Stomach (tissue), 19 donors: ENCODE measurements at places on chromosomes 7 and 10. TPM values are rescaled to one million over a fixed set of nuclear protein-coding genes. Genes with fewer than 3 reads are reported as not detected.
A peak's percentile ranks its signal among the peaks of the same experiment; 100 is the strongest.

Gene MSANTD7
- under 0.01 TPM for total RNA-seq

DNA sequence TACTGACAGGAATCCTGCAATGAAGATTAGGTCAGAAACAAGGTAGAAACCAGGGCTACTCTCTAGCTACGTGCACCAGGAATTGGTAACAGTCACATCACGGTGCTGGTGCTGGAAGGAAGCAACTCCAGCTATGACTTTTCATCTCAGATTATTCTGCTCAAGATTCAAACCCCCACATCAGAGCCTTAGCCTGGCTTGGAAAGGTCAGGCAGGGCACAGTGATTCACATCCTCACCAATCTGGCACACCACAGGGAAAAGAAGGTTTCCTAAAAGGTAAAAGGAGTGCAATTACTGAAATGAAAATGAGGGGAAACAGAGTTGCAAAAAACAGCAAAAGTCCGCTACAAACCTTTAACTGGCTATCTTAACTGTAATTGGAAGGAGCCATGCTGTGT lies 240.2 kb upstream of the NPSR1 start:
- no peak for DNase-seq
- H3K27ac ChIP-seq: no peak overlapping the region
- no peak overlapping the region for H3K4me3 ChIP-seq
- H3K4me1 ChIP-seq: no peaks in the 10 kb centered on the region
- no peaks in the 10 kb centered on the region for H3K36me3 ChIP-seq

Gene FAM241B
- not detected for total RNA-seq

DNA sequence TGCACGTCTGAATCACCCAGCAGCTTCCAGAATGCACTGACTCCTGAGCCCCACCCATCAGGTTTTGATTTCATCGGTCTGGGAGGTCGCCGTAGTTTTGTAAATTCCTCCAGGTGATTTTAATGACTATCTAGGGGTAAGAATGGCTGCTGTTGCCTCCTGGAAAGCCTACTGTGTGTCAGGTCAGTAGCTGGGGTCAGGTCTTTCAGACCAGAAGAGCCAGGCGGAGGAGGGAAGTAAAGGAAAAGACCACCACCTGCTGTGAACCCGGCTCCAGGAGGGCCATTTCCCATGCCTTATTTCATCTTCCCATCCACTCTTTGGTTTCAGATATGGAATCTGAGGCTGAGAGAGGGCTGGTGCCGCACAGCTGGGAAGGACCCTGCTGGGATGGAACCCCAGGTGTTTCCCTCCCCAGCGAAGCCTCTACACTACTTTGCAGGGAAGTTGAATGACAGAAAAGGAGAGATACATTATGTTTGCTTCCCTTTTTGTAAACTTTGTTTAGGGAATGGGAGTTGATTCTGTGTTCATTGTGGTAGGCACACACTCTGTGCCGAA lies 19.8 kb downstream of the ADAMTS14 start:
- DNase-seq: no peak
- no peak overlapping the region for H3K27ac ChIP-seq
- no peaks in the 10 kb centered on the region for H3K36me3 ChIP-seq

Gene OR6B1
- total RNA-seq: not detected

DNA sequence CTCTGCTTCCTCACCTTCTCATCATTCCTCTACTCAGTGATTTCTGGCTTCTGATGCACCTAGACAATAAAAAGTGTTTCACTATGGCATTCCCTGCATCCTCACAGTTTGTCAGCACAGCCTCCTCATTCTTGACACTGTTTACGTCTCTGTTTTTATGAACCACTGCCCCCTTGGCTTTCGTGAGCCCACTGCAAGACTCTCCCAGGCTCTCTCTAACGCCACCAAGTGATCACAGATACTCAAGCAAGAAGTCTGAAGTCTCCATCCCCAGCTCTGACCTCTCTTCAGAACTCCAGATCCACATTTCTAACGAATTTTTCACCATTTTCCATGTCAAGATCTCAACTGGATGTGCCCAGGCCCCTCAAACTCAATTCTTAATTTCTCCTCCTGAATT lies 8.9 kb downstream of the SLC16A9 start:
- no peaks in the 10 kb centered on the region for H3K27me3 ChIP-seq
- no peak overlapping the region for H3K27ac ChIP-seq
- H3K36me3 ChIP-seq: no peaks in the 10 kb centered on the region
- DNase-seq: no peak

DNA sequence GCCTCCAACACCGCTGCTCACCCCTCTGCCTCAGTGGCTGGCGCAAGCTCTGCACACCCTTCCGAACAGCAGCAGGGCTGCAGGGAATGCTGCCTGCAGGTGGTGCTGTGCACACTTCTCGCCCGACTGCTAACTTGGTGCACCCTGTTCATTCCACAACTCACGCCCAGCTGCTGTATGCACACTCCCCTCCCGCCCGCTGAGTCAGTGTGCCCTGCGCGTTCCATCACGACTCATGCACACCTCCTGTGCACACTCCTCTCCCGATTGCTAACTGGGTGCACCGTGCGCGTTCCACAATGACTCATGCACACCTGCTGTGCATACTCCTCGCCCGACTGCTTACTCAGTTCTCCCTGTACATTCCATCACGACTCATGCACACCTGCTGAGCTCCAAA lies 21.5 kb downstream of the ADARB2 start:
- H3K27me3 ChIP-seq: no peaks in the 10 kb centered on the region
- no peak overlapping the region for H3K27ac ChIP-seq
- H3K36me3 ChIP-seq: no peaks in the 10 kb centered on the region
- no peaks in the 10 kb centered on the region for H3K4me1 ChIP-seq
- peak; percentile 38 for DNase-seq

DNA sequence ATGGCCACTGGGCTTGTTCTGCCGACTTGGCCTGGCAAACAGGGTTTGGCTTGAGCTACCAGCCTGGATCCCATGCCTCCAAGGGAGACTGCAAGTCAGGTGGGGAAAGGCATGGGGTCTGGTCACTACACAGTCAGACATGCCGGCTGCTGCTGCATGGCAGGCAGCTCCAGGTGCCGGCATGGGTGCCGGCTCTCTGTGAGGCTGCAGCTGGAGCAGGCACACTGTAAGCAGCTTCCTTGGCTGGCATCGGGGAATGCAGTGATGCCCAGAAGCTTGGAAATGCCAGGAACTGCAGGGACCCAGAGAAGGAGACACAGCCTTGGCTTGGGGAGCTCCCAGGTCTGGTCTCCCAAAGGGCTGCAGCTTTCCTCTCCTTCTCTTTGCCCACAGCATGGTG lies 305.5 kb upstream of the NRG3 start:
- H3K36me3 ChIP-seq: no peaks in the 10 kb centered on the region
- H3K27me3 ChIP-seq: no peaks in the 10 kb centered on the region
- DNase-seq: no peak
- no peak overlapping the region for H3K27ac ChIP-seq
- no peaks in the 10 kb centered on the region for H3K4me1 ChIP-seq
- H3K4me3 ChIP-seq: no peak overlapping the region

Gene TBC1D12
- total RNA-seq: 12.8 TPM

DNA sequence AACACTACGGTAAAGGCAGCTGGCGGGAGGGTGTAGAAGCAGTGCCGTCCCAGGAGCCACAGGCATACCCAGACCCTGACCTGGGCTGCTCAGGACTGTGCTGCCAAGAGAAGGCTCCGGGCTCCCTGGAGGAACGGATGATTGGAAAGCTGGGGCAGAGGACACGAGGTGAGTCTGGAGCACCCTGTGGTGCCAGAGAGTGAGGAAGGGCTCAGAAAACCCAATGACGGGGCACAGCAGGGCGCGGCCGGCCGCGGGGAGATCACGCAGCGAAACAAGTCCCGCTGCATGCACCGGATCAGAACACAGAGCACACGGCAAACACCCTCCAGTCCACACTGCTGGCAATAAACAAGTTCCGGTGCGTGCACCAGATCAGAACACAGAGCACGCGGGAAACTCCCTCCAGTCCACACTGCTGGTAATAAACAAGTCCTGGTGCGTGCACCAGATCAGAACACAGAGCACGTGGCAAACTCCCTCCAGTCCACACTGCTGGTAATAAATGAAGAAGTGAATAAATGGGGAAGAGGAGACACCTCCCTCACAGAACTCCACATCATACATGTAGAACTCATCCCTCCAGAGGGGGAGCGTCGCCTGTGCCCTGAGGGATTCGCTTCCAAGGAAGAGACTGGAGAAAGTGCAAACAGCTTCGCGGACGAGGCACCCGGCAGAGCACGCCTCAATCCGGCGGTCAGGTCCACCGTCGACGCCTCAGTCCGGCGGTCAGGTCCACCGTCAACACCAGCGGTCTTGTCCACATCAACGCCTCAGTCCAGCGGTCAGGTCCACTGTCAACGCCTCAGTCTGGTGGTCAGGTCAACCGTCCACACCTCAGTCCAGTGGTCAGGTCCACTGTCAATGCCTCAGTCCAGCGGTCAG lies 265.0 kb downstream of the MAD1L1 start:
- H3K36me3 ChIP-seq: peaks cover 10% of the 10 kb centered on the region
- no peaks in the 10 kb centered on the region for H3K4me1 ChIP-seq
- H3K4me3 ChIP-seq: no peak overlapping the region
- H3K27me3 ChIP-seq: no peaks in the 10 kb centered on the region

- H3K36me3 ChIP-seq: no peaks in the 10 kb centered on the region
- H3K4me1 ChIP-seq: no peaks in the 10 kb centered on the region
- no peak for DNase-seq
These were observed 53.9 kb upstream of the CREB5 start for GRCh38 chr7:28358423-28358868.

GRCh38 chr10:122733443-122733842 lies 33.8 kb upstream of the C10orf120 start:
- H3K4me3 ChIP-seq: no peak overlapping the region
- no peaks in the 10 kb centered on the region for H3K27me3 ChIP-seq
- no peak for DNase-seq
- H3K4me1 ChIP-seq: no peaks in the 10 kb centered on the region
- H3K36me3 ChIP-seq: no peaks in the 10 kb centered on the region

GRCh38 chr7:117597755-117598154 lies 117.9 kb downstream of the CFTR start:
- H3K27ac ChIP-seq: no peak overlapping the region
- peaks cover 7% of the 10 kb centered on the region for H3K4me1 ChIP-seq
- no peak for DNase-seq
- no peak overlapping the region for H3K4me3 ChIP-seq

- H3K36me3 ChIP-seq: no peaks in the 10 kb centered on the region
- no peak overlapping the region for H3K4me3 ChIP-seq
- no peak overlapping the region for H3K27ac ChIP-seq
- DNase-seq: no peak
- H3K27me3 ChIP-seq: no peaks in the 10 kb centered on the region
- H3K4me1 ChIP-seq: no peaks in the 10 kb centered on the region
These were observed 68.8 kb downstream of the DOCK4 start for GRCh38 chr7:112137141-112138101.

Gene FAM237B
- total RNA-seq: not detected

GRCh38 chr7:131934452-131934851 lies 378.0 kb upstream of the PODXL start:
- H3K4me3 ChIP-seq: no peak overlapping the region
- H3K27ac ChIP-seq: no peak overlapping the region
- no peaks in the 10 kb centered on the region for H3K36me3 ChIP-seq

Gene GRID2IP
- not detected for total RNA-seq

GRCh38 chr10:89162596-89162995 lies 44.5 kb downstream of the CH25H start:
- H3K27ac ChIP-seq: no peak overlapping the region
- H3K36me3 ChIP-seq: no peaks in the 10 kb centered on the region
- no peaks in the 10 kb centered on the region for H3K27me3 ChIP-seq
- no peak overlapping the region for H3K4me3 ChIP-seq
- H3K4me1 ChIP-seq: no peaks in the 10 kb centered on the region
- no peak for DNase-seq

Gene ANKRD2
- not detected for total RNA-seq

GRCh38 chr7:42502022-42502421 lies 265.0 kb upstream of the GLI3 start:
- no peak overlapping the region for H3K27ac ChIP-seq
- H3K4me3 ChIP-seq: no peak overlapping the region
- no peaks in the 10 kb centered on the region for H3K27me3 ChIP-seq
- no peaks in the 10 kb centered on the region for H3K4me1 ChIP-seq
- no peak for DNase-seq
- H3K36me3 ChIP-seq: no peaks in the 10 kb centered on the region

- H3K27me3 ChIP-seq: no peaks in the 10 kb centered on the region
- no peaks in the 10 kb centered on the region for H3K36me3 ChIP-seq
- H3K27ac ChIP-seq: no peak overlapping the region
- no peaks in the 10 kb centered on the region for H3K4me1 ChIP-seq
- no peak overlapping the region for H3K4me3 ChIP-seq
- no peak for DNase-seq
These were observed 278.2 kb upstream of the TEX47 start for GRCh38 chr7:89073776-89074175.

- peak overlapping the region; percentile 96 for H3K27ac ChIP-seq
- H3K4me1 ChIP-seq: peaks cover 62% of the 10 kb centered on the region
- no peak for DNase-seq
- no peaks in the 10 kb centered on the region for H3K27me3 ChIP-seq
- H3K4me3 ChIP-seq: peak overlapping the region; percentile 92
These were observed 1.7 kb downstream of the DDX21 start for GRCh38 chr10:68957654-68958053.

DNA sequence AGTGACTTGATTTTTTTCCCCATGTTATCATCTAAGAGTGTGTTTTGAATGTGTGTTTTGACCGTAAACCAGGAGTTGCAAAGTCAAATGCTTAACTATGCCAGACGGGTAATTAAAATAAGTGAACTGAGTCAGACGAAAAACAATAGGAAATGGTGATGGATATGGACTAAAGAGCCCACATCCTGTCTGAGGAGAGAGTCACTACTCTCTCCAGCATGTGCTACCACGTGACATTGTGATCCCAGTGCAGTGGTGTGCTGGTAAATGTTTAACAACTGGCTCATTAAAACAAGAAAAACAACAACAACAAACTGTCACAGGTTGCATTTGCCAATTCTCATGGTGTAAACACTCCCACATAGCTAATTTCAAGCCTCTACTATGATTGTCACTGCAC lies 164.3 kb downstream of the SUGCT start:
- no peaks in the 10 kb centered on the region for H3K36me3 ChIP-seq
- H3K4me1 ChIP-seq: no peaks in the 10 kb centered on the region
- H3K27ac ChIP-seq: no peak overlapping the region
- no peaks in the 10 kb centered on the region for H3K27me3 ChIP-seq

DNA sequence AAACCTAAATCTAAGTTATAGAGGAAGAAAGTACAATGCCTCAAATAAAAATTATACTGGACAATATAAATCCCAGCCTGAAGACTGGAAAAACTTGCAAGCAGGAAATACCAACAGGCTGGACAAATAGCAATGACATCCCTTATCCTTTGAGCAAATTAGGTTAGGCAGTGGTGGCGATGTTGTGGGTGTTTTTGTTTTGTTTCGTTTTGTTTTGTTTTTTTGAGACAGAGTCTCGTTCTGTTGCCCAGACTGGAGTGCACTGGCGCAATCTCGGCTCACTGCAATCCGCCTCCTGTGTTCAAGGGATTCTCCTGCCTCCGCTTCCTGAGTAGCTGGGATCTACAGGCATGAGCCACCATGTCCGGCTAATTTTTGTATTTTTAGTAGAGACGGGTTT lies 57.3 kb upstream of the TES start:
- no peak overlapping the region for H3K4me3 ChIP-seq
- H3K36me3 ChIP-seq: no peaks in the 10 kb centered on the region
- no peak overlapping the region for H3K27ac ChIP-seq
- DNase-seq: no peak

DNA sequence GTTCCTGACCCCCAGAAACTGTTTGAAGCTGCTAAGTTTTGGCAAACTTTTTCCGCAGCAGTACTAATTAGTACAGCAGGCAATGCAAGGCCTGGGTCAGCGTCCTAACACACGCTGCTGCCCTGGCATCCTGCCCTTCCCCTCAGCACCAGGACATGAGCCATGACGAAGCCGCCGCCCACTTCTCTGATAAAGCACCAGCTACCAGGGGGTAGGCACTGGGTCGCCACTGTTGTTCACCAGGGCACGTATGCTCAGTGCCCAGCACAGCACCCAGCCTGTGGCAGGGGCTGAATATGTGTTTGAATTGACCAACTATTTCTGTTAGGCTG lies 59.5 kb downstream of the CHST15 start:
- H3K27ac ChIP-seq: peak overlapping the region; percentile 37
- peaks cover 43% of the 10 kb centered on the region for H3K4me1 ChIP-seq
- H3K4me3 ChIP-seq: no peak overlapping the region
- no peaks in the 10 kb centered on the region for H3K36me3 ChIP-seq
- no peaks in the 10 kb centered on the region for H3K27me3 ChIP-seq
